NCI-H187 (cell line): ENCODE measurements at places on chromosomes 3 and 15.

DNA sequence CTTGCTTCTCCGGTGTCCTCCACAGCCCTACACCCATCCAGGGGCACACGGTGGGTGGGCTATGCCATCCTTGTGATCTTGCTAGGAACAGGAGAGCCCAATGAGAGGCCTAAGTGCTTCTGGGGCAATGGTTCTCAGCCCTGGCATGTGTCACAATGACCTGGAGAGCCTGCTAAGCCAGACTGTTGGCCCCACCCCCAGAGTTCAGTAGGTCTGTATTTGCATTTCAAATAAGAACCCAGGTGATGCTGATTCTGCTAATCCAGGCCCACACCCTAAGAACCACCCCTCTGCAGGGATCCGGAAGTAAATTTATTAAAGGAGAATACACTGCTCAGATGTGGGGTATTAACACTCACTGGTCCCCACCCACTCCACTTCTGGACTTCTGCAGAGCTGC lies 57.9 kb downstream of the RORA start:
- DNase-seq: no peak

GRCh38 chr15:65183865-65184159 lies 1.3 kb downstream of the CLPX start:
- DNase-seq: no peak

- no peak for DNase-seq
Measured at GRCh38 chr3:65334045-65334665, 646.4 kb upstream of the ADAMTS9 start.

GRCh38 chr15:64532521-64533315 lies 72.3 kb downstream of the ZNF609 start:
- no peak for DNase-seq

- DNase-seq: peak; percentile 60
Measured at GRCh38 chr15:83446904-83447709, at the start of gene SH3GL3. TSS of gene SH3GL3 (plus strand) at chr15:83447341. CDS start at chr15:83447534, 193 bp downstream.

DNA sequence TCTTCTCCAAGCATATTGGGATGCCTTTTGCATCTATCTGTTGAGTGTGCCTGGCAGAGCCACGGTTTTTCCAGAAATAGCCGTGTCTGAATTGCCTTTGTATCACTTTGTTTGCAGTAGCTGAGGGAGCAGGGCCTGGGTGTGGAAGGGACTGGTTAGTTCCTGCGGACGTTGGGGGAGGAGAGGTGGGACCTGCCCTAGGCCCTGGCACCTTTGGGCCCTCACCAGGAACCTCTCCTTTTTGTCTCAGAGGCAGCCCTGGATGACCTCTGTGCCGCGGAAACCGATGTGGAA lies 18.6 kb downstream of the ATRIP start:
- no peak for DNase-seq

- DNase-seq: no peak
Measured at GRCh38 chr3:69411346-69411745, 25.5 kb upstream of the FRMD4B start.

DNA sequence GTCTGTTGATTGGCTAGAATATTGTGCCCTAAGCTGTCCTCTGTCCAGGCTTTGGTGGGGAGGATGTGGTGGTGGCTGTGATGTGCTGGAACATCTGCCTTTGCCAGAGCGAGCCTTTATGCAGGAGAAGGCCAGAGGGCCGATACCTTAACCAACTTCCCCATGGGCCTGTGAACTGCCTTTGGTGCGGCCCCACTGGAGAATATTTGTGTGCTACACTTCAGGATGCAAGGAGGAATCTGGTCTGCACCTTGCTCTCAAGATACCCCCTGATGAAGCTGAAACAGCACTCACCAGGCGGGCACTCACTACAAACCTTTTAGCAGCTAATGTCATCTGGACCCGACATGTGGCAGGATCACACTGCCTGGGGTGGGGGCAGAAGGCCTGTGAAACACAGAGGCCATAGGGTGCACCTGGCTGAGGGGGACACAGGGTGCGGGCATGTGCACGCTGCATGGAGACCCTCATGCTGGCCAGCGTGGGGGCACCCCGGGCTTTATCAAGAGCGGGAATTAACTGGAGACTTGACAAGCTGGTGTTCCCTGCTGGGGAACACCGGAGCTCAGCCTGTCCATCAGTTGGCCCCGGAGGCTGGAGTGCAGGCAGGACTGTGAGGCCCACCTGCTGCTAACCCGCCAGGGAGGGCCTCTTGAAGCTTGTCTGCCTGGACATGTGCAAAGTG lies 16.4 kb downstream of the PRR23E start:
- DNase-seq: no peak

GRCh38 chr3:58697561-58697960 lies 31.0 kb upstream of the FAM3D start:
- DNase-seq: no peak

DNA sequence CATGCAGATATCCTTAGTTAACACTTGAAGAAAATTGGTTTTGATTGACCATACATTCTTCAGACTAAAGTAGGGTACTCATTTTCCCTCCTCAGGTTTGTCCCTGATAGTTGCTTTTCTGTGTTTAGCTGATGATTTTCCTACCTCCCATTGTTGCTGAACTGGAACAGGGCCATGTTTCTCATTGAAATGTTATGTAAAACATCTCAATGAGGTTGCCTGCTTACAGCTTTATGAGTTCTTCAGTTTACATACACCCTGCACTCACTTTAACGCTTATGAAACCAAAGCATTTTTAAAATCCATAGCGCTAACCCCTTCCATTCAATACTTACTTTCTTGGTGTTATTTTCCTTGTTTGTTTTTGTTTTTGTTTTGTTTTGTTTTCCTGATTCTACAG lies 61.9 kb downstream of the HMG20A start:
- DNase-seq: no peak

- DNase-seq: no peak
Measured at GRCh38 chr3:38029400-38030125, at the start of gene PLCD1. TSS of gene PLCD1 (minus strand) at chr3:38029642. CDS start at chr3:38029539, 103 bp downstream.

DNA sequence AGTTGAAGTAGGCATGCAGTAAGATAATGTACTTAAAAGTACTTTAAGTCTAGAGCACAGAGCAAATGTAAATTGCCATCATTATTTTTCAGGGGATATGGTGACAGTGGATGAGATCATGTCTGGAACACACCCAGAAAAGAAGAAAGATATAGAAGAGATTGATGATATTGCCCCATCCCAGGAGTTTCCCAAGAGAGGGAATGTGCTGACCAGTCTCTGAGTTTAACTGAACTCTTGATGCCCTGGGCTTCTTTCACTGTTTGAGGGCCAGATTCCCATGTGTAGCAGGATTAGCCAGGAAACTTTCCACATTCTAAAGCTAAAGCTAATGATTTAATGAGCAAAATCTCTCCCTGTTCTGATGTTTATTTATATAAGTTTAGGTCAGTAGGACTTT lies 366.8 kb upstream of the UMPS start:
- no peak for DNase-seq

GRCh38 chr15:72306211-72306785 lies 13.7 kb downstream of the CELF6 start:
- DNase-seq: no peak

GRCh38 chr3:51389423-51390183 lies 1.5 kb upstream of the RBM15B start:
- no peak for DNase-seq

- DNase-seq: no peak
Measured at GRCh38 chr15:47640079-47640478, 77.2 kb upstream of the SEMA6D start.

GRCh38 chr15:49988766-49989165 lies 130.3 kb downstream of the ATP8B4 start:
- no peak for DNase-seq
